ENCODE measurements at places on chromosomes 4 and X. TPM values are rescaled to one million over a fixed set of nuclear protein-coding genes. Genes with fewer than 3 reads are reported as not detected.

The DCAF4L1 gene
- total RNA-seq, result 0.21 TPM

The S100G gene
- total RNA-seq, result not detected

The SPACA5 gene
- not detected for total RNA-seq

The NDUFB11 gene
- total RNA-seq, result 89.5 TPM

The YY2 gene
- total RNA-seq, result 1.4 TPM

The ARAP2 gene
- 45.4 TPM for total RNA-seq

The USP27X gene
- total RNA-seq, result 1.6 TPM

The FMR1NB gene
- not detected for total RNA-seq

The PGM2 gene
- total RNA-seq, result 53.4 TPM

The NPY2R gene
- total RNA-seq, result not detected

The PDLIM3 gene
- not detected for total RNA-seq

The USP26 gene
- not detected for total RNA-seq

The SLC34A2 gene
- total RNA-seq, result not detected

The HSFX3 gene
- total RNA-seq, result not detected

The GAGE2A gene
- total RNA-seq, result not detected

The TENM3 gene
- not detected for total RNA-seq

The PNMA6A gene
- total RNA-seq, result 0.70 TPM

The TRAM1L1 gene
- not detected for total RNA-seq

The PNMA5 gene
- not detected for total RNA-seq

The UCP1 gene
- not detected for total RNA-seq

The MAGEB10 gene
- total RNA-seq, result not detected

The CXorf38 gene
- total RNA-seq, result 16.8 TPM

The OPRPN gene
- total RNA-seq, result not detected

The GAR1 gene
- total RNA-seq, result 61.8 TPM

The RTL3 gene
- not detected for total RNA-seq

The MAGEB1 gene
- not detected for total RNA-seq

The PABPC1L2A gene
- not detected for total RNA-seq

The CYP2U1 gene
- 0.96 TPM for total RNA-seq

The MXRA5 gene
- total RNA-seq, result not detected

The ABRAXAS1 gene
- 12.0 TPM for total RNA-seq

The PCDH11X gene
- not detected for total RNA-seq

The KIAA1210 gene
- not detected for total RNA-seq

The MAGEA8 gene
- total RNA-seq, result not detected

The ZMAT1 gene
- 0.57 TPM for total RNA-seq

The TBX22 gene
- not detected for total RNA-seq

The APELA gene
- total RNA-seq, result not detected

The FOXP3 gene
- total RNA-seq, result 14.2 TPM

The TRIM60 gene
- not detected for total RNA-seq

The WNK3 gene
- total RNA-seq, result 0.12 TPM

The TCEAL6 gene
- not detected for total RNA-seq

The CFI gene
- not detected for total RNA-seq

The P2RY8 gene
- 19.5 TPM for total RNA-seq

The SPANXC gene
- total RNA-seq, result not detected

The MSANTD1 gene
- total RNA-seq, result 0.62 TPM

The CLCN4 gene
- total RNA-seq, result not detected

The BANK1 gene
- total RNA-seq, result not detected
